ENCODE measurements at places on chromosomes 4 and X. TPM values are rescaled to one million over a fixed set of nuclear protein-coding genes. Genes with fewer than 3 reads are reported as not detected.

The HHIP gene
- 0.74 TPM for total RNA-seq

The HSD17B11 gene
- total RNA-seq: 54.8 TPM

The CSN1S1 gene
- total RNA-seq: not detected

The RNF150 gene
- 0.36 TPM for total RNA-seq

The WFS1 gene
- total RNA-seq: 17.9 TPM

The ZFYVE28 gene
- total RNA-seq: 2.5 TPM

The SMAD1 gene
- 8.9 TPM for total RNA-seq

Measured in A549 treated with RU486 at 1 μM for 4 hours (cell line).